ENCODE measurements at places on chromosomes 5 and 9. TPM values are rescaled to one million over a fixed set of nuclear protein-coding genes. Genes with fewer than 3 reads are reported as not detected.

DNA sequence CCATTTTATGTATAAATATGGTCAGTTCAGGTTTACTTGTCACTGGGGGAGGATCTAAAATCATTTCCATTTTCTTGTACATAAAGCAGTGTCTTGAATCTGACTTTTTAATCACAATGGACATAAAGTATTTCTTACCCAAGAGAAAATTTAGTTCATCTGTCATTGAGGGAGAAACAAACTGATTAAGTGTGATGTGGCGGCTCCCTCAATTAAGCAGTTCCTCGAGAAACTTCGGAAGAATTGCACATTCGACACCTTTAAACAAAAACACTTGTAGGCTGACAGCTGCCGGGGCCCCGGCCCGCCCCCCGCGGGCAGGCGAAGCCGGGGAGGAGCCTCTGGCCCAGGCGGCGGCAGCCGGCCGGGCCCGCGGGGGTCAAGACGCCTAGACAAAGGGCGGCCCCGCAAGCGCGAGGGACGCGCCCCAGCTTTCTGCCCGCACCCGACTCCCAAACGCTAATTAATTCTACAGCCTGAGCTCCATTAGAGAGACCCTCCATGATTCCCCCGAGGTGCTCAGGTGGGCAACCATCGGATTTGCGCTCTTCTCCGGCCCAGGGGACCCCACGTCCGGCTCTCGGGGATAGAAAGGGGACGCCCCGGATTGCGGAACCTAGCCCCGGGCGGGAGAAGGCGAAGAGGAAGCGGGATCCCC is 750 bp downstream of the TRIM36 start:
- H3K4me3 ChIP-seq, result peak overlapping the region; percentile 70
- DNase-seq, result peak; percentile 48
- no peaks in the 10 kb centered on the region for H3K27me3 ChIP-seq
- peak overlapping the region; percentile 77 for H3K27ac ChIP-seq
- H3K4me1 ChIP-seq, result peaks cover 18% of the 10 kb centered on the region

The TLR4 gene
- 24.8 TPM for total RNA-seq

DNA sequence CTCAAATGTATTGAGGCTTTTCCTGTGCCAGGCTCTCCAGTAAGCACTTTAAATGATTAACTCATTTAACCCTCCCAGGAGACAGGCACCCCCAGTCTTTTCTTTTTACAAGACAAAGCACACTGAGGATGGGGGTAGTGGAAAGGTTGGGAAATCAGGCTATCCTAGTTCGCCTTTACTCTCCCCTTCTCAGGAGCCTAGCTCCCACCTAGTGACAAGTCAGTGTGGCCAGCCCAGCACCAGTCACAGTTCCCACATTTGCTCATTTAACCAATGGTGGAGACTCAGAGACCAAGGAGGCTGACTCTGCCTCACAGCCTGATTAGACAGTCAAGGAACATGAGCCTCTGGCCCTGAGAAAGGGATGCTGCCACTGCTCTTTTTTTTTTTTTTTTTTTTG is 3.5 kb downstream of the ALDH7A1 start:
- DNase-seq, result no peak
- H3K36me3 ChIP-seq, result peaks cover 47% of the 10 kb centered on the region
- no peaks in the 10 kb centered on the region for H3K4me1 ChIP-seq
- H3K27me3 ChIP-seq, result no peaks in the 10 kb centered on the region

- no peak overlapping the region for H3K4me3 ChIP-seq
- H3K4me1 ChIP-seq, result peaks cover 3% of the 10 kb centered on the region
- H3K27me3 ChIP-seq, result no peaks in the 10 kb centered on the region
- peak overlapping the region; percentile 60 for H3K27ac ChIP-seq
Observed at GRCh38 chr5:136064510-136064909, 35.7 kb downstream of the TGFBI start.

- peaks cover 11% of the 10 kb centered on the region for H3K4me1 ChIP-seq
- H3K27me3 ChIP-seq, result no peaks in the 10 kb centered on the region
- no peak overlapping the region for H3K4me3 ChIP-seq
- H3K36me3 ChIP-seq, result no peaks in the 10 kb centered on the region
- DNase-seq, result no peak
- no peak overlapping the region for H3K27ac ChIP-seq
Observed at GRCh38 chr9:76534026-76534425, 75.0 kb downstream of the GCNT1 start.

DNA sequence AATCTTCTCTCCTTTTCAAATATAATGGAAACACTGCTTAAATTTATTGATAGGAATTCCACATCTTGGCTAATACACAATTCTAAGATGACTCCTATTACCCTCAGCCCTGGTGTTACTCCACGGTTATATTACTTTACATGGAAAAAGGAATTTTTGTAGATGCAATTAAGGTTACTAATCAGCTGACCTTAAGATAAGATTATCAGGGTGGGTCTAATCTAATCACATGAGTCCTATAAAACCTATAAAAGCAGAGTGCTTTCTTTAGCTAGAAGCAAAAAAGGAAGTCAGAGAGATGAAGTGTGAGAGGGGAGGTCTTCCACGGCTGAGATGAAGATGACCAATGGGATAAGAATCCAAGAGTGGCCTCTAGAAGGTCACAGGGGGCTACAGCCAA is 268.6 kb downstream of the PDE4D start:
- H3K4me3 ChIP-seq, result no peak overlapping the region
- no peak for DNase-seq
- H3K36me3 ChIP-seq, result no peaks in the 10 kb centered on the region
- no peaks in the 10 kb centered on the region for H3K27me3 ChIP-seq
- H3K4me1 ChIP-seq, result no peaks in the 10 kb centered on the region

The C6 gene
- total RNA-seq, result 6.5 TPM

DNA sequence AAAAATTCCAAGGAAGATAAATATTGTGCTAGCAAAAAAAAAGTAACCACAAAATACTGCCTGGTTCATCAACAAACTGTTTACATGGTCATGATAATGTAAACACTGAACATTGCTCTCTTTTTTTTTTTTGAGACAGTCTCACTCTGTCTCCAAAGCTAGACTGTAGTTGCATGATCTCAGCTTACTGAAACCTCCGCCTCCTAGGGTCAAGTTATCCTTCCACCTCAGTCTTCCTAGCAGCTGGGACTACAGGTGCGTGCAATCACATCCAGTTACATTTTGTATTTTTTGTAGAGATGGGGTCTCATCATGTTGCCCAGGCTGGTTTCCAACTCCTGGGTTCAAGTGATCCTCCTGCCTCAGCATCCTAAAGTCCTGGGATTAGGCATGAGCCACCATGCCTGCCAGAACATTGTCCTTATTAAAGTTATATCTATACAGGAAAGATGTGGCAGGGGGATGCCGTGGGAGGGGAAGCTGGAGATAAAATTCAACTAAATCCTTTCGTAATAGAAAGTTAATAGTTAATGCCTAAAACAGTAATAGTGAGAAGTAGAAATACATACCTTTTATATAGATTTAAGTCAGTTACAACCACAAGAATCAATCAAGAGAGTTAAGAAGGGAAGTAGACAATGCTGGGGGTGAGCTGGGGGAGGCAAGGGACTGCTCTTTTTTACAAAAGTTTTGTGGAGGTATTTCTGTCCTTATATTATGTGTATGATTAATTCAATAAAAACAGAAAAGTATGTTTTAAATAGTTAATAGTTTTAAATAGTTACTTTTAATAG is 52.3 kb downstream of the RGMB start:
- no peaks in the 10 kb centered on the region for H3K36me3 ChIP-seq
- no peaks in the 10 kb centered on the region for H3K4me1 ChIP-seq
- DNase-seq, result no peak
- H3K27me3 ChIP-seq, result no peaks in the 10 kb centered on the region
